T-helper 17 cell (primary cell): ENCODE measurements at places on chromosomes 16 and 17. TPM values are rescaled to one million over a fixed set of nuclear protein-coding genes. Genes with fewer than 3 reads are reported as not detected.

NPIPA3 gene
- total RNA-seq, result 1.5 TPM

ERAL1 gene
- 20.5 TPM for total RNA-seq

HBA2 gene
- not detected for total RNA-seq

FCSK gene
- total RNA-seq, result 27.1 TPM

PRSS21 gene
- not detected for total RNA-seq

PKMYT1 gene
- not detected for total RNA-seq

CIAO2B gene
- 50.3 TPM for total RNA-seq

LAT gene
- total RNA-seq, result 193 TPM

CLEC18C gene
- 0.44 TPM for total RNA-seq

CCL17 gene
- total RNA-seq, result not detected

- no peak overlapping the region for H3K4me3 ChIP-seq
- H3K27ac ChIP-seq, result no peak overlapping the region
- H3K4me1 ChIP-seq, result peaks cover 12% of the 10 kb centered on the region
- peaks cover 3% of the 10 kb centered on the region for H3K36me3 ChIP-seq
These were observed 3.3 kb downstream of the ASPHD1 start for GRCh38 chr16:29903590-29903989.

DNA sequence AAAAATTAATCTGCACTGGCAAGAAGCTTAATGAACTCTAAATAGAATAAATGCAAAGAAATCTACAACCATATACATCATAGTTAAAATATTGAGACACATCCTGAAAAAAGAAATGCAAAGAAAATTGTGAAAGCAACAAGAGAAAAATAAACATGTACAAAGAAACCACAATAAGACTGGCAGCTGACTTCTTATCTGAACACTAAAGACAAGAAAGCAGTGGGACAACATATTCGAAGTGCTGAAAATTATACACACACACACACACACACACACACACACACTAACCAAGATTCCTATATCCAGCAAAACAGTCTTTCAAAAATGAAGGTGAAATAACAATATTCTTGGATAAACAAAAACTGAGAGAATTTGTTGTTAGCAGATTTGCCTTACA lies 366.5 kb upstream of the C16orf82 start:
- no peaks in the 10 kb centered on the region for H3K36me3 ChIP-seq
- no peak for DNase-seq
- no peak overlapping the region for H3K27ac ChIP-seq
- H3K4me1 ChIP-seq, result no peaks in the 10 kb centered on the region
- peaks cover 8% of the 10 kb centered on the region for H3K27me3 ChIP-seq

DNA sequence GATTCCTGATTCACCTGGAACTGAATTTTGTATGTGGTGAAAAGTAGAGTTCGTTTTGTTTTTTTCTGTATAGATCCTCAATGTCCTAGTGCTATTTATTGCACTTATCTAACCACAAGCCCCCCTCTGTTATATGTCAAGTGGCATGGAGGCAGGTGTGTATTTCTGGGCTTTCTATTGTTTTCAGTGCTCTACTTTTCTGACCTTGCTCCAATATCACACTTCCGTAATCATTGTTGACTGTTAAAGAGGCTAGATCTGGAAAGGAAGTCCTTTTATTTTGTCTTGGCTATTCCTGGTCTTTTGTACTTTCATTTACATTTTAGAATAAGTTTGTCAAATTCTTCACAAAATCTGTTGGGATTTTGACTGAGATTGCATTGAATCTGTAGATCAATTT lies 26.8 kb upstream of the FBXO47 start:
- peaks cover 2% of the 10 kb centered on the region for H3K36me3 ChIP-seq
- H3K4me1 ChIP-seq, result peaks cover 3% of the 10 kb centered on the region
- no peak overlapping the region for H3K27ac ChIP-seq
- DNase-seq, result no peak
- H3K27me3 ChIP-seq, result peaks cover 6% of the 10 kb centered on the region

- H3K4me1 ChIP-seq, result no peaks in the 10 kb centered on the region
- DNase-seq, result no peak
- no peak overlapping the region for H3K27ac ChIP-seq
- peaks cover 13% of the 10 kb centered on the region for H3K27me3 ChIP-seq
These were observed 7.4 kb upstream of the CACNA1H start for GRCh38 chr16:1145383-1146100.

DNA sequence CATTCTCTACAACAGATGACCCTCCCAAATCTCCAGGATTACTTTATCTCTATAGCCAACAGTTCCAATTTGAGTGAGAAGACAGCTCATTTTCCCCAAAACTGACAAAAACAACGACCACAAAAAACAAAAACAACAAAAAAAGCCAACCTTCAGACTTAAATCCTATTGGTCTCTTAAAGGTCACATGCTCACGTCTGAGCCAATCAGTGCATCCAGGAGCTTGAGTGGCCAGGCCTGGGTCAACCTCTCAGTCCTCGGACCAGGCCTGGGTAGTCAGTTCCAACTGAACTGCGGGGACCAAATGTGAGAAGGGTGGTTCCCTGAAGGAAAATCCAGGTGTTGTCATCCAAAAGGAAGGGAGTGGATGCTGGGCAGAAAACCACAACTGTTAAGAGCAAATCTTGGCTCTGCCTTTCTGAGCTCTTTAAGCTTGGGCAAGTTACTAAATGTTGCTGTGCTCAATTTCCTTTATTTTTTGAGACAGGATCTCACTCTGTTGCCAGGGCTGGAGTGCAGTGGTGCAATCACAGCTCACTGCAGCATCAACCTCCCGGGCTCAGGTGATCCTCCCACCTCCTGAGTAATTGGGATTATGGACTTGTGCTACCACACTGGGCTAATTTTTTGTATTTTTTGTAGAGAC lies 43.0 kb upstream of the MSI2 start:
- H3K4me3 ChIP-seq, result no peak overlapping the region
- peaks cover 39% of the 10 kb centered on the region for H3K27me3 ChIP-seq
- H3K4me1 ChIP-seq, result peaks cover 10% of the 10 kb centered on the region
- H3K36me3 ChIP-seq, result peaks cover 3% of the 10 kb centered on the region

- no peaks in the 10 kb centered on the region for H3K36me3 ChIP-seq
- H3K27me3 ChIP-seq, result no peaks in the 10 kb centered on the region
- no peak overlapping the region for H3K4me3 ChIP-seq
- H3K4me1 ChIP-seq, result peaks cover 12% of the 10 kb centered on the region
- H3K27ac ChIP-seq, result no peak overlapping the region
These were observed 10.9 kb upstream of the CES4A start for GRCh38 chr16:66977341-66978113.

- peak overlapping the region; percentile 90 for H3K27ac ChIP-seq
- H3K27me3 ChIP-seq, result no peaks in the 10 kb centered on the region
- DNase-seq, result no peak
- peaks cover 2% of the 10 kb centered on the region for H3K36me3 ChIP-seq
- peak overlapping the region; percentile 68 for H3K4me3 ChIP-seq
These were observed 6.6 kb upstream of the DPEP2 start for GRCh38 chr16:68005786-68006286.

- H3K27me3 ChIP-seq, result no peaks in the 10 kb centered on the region
- H3K4me3 ChIP-seq, result peak overlapping the region; percentile 97
- peak overlapping the region; percentile 91 for H3K27ac ChIP-seq
- no peak for DNase-seq
These were observed 11.1 kb downstream of the GRB2 start for GRCh38 chr17:75394332-75394918.

DNA sequence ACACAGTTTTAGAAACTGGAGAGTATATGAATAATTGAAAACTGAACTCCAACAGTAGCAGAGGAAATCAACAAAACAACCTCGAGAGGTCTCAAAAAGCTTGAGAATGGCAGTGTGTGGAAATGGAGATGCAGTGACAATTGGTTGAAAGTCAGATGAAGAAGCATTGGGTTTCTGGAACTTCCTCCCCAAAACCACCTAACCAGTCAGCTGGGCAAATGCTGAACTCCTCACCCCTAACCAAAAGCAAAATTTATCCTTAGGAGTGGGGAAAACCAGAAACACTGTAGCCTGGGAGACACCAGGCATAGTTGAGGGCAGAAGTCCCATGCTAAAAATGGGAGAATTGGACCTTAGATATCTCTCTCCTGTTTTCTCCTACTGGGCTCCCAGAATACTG lies 109.9 kb downstream of the TANC2 start:
- no peak overlapping the region for H3K4me3 ChIP-seq
- peaks cover 2% of the 10 kb centered on the region for H3K36me3 ChIP-seq

DNA sequence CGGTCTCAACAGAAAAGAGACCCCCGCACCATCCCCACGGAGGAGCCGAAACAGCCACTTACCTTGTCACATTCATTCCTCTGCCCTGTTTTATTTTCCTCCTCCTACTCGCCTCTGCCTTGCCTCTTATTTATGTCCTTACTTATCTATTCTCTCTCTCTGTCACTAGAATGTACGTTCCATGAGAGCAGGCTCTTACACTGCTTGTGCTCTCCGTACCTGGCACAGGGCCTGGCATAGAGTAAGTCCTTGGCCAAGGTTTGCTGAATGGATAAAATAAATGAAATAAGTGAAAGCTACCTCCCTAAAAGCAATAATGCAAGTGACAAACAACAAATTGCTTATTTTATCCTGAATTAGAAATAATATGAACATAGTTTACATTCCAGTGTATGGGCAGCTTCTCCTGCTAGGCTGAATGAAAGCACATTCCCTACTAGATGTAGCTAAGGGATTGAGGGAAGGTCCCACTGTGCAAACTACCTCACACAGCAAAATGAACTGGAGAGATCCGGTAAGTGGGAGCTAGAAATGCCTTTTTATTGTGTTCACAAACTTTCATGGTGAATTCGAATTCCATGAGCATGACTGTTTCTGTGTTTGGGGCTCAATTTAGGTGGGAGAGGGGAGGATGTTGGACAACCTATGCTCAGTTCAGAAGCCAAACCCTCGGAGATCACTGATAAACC lies 173.1 kb downstream of the PARN start:
- H3K4me3 ChIP-seq, result no peak overlapping the region
- peaks cover 7% of the 10 kb centered on the region for H3K36me3 ChIP-seq
- no peaks in the 10 kb centered on the region for H3K4me1 ChIP-seq
- no peak overlapping the region for H3K27ac ChIP-seq
- no peaks in the 10 kb centered on the region for H3K27me3 ChIP-seq
- DNase-seq, result no peak

- peak within 1 kb of the TSS; percentile 99 for H3K4me3 ChIP-seq
- no peaks in the 10 kb centered on the region for H3K36me3 ChIP-seq
- H3K4me1 ChIP-seq, result peaks cover 18% of the 10 kb centered on the region
- peak; percentile 63 for DNase-seq
- H3K27me3 ChIP-seq, result no peaks in the 10 kb centered on the region
These were observed at the start of gene NME3 for GRCh38 chr16:1771188-1771863. Gene NME3, minus strand, starts transcription at chr16:1771543. Its CDS starts 9 bp downstream, at chr16:1771534.

- H3K27ac ChIP-seq, result peak overlapping the region; percentile 63
- H3K4me3 ChIP-seq, result no peak overlapping the region
- H3K36me3 ChIP-seq, result peaks cover 26% of the 10 kb centered on the region
- H3K27me3 ChIP-seq, result no peaks in the 10 kb centered on the region
- no peak for DNase-seq
- H3K4me1 ChIP-seq, result peaks cover 11% of the 10 kb centered on the region
These were observed 44.0 kb downstream of the MARVELD3 start for GRCh38 chr16:71669926-71670536.

DNA sequence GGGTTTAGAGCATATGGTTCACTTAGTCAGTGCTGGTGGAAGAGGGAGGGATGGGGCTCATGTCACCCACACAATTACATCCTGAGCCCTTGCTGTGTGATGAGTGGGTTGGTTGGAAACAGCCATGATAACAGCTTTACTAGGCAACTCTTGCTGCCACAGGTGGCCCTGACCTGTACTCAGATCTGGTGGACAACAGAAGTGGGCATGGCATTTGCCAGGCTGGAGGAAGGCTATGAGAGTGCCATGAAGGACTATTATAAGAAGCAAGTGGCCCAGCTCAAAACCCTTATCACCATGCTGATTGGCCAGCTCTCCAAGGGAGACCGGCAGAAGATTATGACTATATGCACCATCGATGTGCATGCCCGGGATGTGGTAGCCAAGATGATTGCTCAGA lies 105.8 kb downstream of the DNAH9 start:
- no peak overlapping the region for H3K4me3 ChIP-seq
- H3K27ac ChIP-seq, result no peak overlapping the region

DNA sequence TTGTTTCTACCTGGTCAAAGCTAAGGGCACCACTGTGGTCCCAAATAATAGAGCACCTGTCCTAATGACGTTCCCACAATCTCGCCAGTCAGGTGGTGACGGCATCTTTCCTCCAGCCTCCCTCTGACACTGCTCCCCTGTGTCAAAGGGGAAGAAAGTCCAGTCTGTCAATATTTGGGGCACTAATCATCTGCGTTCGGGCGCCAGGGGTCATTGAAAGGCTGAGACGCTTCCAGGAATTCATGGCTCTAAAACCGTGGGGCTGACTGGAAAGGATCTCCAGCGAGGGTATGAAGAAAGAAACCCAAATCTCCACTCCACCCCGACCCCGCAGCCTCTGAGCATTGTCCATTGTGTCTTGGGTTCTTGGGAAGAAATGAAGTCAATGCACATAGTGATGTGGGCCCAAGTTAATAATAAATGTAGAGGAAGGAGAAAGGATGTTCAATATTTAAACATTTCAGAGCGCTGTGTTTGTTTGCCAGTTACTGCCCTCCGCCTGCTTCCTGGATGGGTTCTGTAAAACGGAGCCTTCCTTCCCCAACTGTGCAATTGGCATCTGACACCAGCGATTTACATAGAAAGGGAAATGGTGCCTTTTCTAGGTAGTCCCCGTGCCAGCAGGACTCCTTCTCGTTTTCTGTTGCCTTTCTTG lies 103.2 kb downstream of the SOCS1 start:
- no peaks in the 10 kb centered on the region for H3K27me3 ChIP-seq
- no peak for DNase-seq
- no peak overlapping the region for H3K27ac ChIP-seq
- H3K36me3 ChIP-seq, result no peaks in the 10 kb centered on the region
- no peak overlapping the region for H3K4me3 ChIP-seq
- H3K4me1 ChIP-seq, result peaks cover 7% of the 10 kb centered on the region

- no peak for DNase-seq
- no peak overlapping the region for H3K27ac ChIP-seq
- H3K36me3 ChIP-seq, result peaks cover 2% of the 10 kb centered on the region
- H3K4me3 ChIP-seq, result no peak overlapping the region
- H3K4me1 ChIP-seq, result no peaks in the 10 kb centered on the region
- no peaks in the 10 kb centered on the region for H3K27me3 ChIP-seq
These were observed 75.2 kb upstream of the CIBAR2 start for GRCh38 chr16:85187447-85187846.

DNA sequence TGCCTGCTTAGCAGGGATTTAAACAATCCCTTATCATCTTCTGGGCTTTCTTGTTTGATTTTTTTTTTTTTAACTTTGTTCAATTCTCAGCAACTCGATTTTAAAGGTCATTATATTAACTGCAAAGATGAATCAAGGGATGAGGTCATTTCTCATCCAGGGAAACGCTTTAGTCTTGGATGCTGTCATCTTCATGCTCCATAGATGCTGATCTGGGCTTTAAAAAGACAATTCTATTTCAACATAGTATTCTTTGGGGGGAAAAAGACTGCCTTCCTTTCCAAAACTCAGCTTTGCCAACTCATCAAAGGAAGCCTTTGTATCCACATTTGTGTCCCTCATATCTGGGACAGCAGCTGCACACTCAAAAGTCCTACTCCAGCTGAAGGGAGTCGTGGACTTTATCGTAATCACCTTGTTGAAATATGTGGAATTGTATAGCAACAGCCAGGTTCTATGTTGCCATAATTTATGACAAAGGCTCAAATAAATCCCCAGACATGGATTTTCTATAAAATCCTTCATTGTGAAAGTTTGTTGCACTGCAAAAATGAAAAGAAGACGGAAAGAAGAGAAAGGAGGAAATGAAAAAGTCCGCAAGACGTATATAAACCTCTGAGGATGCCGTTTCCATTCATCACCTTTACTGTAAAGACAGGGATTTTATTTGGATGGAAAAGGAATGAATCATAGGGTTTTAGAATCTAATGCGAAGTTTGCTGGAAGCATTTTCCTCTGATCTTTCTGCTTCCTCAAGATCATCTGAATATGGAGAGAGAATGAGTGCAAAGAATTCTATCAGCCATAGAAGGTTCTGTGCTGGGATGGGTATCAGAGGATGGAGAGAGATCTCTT lies 48.6 kb upstream of the XYLT1 start:
- no peak for DNase-seq
- peaks cover 5% of the 10 kb centered on the region for H3K4me1 ChIP-seq
- peaks cover 55% of the 10 kb centered on the region for H3K27me3 ChIP-seq
- H3K4me3 ChIP-seq, result no peak overlapping the region
- peaks cover 3% of the 10 kb centered on the region for H3K36me3 ChIP-seq
- peak overlapping the region; percentile 53 for H3K27ac ChIP-seq
